T follicular helper cell (primary cell): ENCODE measurements at places on chromosomes 7 and 10.

- no peak for DNase-seq
Measured at GRCh38 chr10:17731331-17732020, 20.5 kb upstream of the TMEM236 start.

GRCh38 chr7:70082099-70082611, 483.9 kb downstream of the AUTS2 start:
- no peak for DNase-seq

- DNase-seq, result no peak
Measured at GRCh38 chr10:70315815-70316214, 32.0 kb upstream of the NPFFR1 start.

GRCh38 chr10:78528749-78529204, 495.1 kb downstream of the RPS24 start:
- no peak for DNase-seq

- DNase-seq, result no peak
Measured at GRCh38 chr7:116518961-116519360, 5.9 kb upstream of the CAV1 start.

GRCh38 chr10:767794-768193, 78.3 kb upstream of the DIP2C start:
- no peak for DNase-seq

DNA sequence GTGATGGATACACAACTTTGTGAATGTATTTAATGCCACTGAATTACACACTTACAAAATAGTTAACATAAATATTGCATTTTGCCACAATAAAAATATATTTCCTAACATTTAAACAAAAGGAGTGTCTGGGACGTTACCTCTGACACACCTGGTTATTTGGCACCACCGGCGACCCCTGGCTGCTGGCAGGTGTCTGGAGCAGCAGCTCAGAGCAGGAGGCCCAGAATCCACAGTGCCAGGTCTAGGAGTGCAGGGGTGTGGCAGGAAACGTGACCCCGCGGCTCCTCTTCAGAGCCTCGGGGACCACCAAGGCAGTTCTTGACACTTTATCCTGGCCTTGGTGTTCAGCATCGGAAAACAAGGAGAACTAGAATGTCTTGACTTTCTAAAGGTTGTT, 46.3 kb downstream of the MGMT start:
- no peak for DNase-seq

GRCh38 chr7:93828260-93828659, 62.3 kb downstream of the TFPI2 start:
- no peak for DNase-seq

DNA sequence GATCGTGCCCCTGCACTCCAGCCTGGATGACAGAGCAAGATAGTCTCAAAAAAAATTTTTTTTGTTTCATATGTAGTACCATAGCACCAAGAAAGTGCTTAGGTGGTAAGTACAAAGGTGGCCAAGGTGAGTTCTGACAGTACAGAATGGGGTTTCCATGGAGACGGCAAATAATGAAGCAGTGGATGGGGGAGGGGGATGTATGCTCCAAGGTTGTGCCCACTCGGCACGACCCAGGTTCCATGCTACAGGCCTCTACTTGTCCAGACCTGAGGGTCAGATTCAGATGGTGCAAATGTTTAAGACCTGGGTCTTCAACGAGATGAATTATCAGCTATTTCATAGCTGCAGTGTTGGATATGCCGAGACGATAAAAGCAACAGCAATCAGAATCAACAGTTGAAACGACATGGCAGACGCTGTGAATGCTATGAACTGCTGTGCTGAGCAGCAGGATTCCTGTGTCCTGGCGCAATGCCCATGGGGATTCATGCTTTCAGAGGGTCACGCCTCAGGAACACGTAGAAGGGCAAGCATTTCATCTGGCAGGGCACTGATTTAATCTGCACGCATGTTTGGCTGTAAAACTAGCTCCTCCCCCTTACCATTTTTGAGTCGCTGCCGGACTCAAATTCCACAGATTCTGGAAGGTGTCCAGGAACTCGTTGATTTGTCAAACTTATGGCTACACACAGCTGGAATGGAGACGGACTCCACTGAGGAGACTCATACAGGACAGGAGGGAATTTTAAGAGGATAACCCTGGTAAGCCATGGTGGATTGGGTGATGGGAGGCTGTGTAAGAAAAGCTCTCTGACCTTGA, 256.5 kb downstream of the FRMD4A start:
- no peak for DNase-seq

DNA sequence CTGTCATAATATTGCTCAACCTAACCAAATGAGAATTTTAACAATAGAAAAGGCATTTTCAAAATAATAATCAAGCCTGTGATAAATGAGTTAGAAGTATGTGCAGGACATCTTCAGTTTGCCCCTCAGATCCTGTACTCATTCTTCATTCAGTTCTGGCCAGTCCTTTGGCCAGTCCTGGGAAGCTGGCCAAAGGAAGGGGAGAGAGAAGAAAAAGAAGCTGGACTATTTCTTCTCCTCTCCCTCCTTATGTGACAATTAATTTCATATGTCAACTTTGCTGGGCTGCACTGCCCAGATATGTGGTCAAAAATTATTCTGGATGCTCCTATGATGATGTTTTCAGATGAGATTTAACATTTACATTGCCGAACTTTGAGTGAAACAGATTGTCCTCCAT, 31.6 kb upstream of the ITGB8 start:
- DNase-seq, result no peak

DNA sequence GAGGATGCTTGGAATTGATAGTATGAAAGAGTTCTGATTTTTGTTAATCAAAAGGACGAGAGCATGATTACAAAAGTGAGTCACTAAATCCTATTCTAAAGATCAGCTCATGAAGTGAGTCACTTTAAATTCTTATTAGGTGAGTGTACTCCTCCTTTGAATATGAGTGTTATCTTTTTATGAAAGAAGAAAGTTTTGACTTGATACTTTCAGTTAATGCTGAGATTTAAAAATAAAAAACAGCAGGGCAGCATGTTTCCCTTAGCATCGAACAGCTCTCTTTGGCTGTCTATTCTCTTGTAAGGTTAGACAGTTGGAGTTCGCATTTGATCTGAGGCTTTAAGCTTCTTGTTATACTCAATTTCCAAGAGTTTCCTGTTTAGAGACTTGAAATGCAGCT, 222.0 kb downstream of the TWIST1 start:
- no peak for DNase-seq

DNA sequence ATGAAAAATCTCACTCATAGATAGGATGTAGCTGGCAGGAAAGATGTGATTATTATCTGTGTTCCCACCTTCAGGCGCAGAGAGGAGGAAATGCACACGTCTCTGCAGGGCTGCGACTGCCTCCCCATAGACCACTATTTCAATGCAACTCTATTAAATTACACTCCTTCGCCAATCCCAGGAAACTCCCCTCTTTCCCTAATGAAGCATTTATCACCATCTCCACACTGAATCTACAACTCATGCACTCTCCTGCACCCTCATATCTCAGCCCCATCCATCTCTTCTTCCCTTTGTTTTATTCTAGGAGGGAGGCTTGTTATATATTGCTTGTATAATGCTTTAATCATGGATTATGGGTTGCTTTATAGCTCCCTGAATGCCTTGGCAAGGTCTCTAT, 101.8 kb upstream of the RELN start:
- DNase-seq, result no peak

GRCh38 chr10:102552533-102552932, 48.8 kb downstream of the SUFU start:
- no peak for DNase-seq

- DNase-seq, result no peak
Measured at GRCh38 chr7:130650611-130651120, 17.9 kb downstream of the COPG2 start.

GRCh38 chr7:158129037-158130022, 458.3 kb downstream of the PTPRN2 start:
- no peak for DNase-seq

GRCh38 chr10:113689057-113689456, 9.3 kb downstream of the CASP7 start:
- DNase-seq, result no peak

- DNase-seq, result no peak
Measured at GRCh38 chr7:80721883-80722615, 83.6 kb downstream of the CD36 start.

DNA sequence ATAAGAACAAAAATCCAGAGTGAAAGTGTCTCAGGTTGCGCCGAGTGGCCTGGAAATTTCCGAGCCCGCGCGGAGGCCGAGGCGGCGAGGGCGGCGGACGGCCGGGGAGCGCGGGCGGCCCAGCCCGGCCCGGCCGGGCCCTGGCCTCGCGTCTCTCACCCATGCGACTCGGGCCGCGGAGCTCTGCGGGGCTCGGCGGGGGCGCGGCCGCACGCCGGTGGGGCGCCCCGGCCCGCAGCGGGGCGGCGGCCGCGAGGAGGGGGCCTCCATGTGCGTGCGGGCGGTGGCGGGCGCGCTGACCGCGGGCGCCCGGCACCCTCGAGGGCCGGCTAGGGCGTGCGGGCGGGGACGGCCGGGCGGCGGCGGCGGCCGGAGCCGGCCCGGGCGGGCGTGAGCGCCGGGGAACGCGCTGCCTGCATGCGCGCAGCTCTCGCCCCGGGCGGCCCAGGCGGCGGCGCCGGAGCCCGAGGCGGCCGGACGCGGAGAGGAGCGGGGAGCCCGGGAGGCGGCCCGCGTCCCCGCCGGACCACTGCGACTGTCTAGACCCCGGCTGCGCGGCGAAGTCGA, 302 bp upstream of the EN2 start:
- DNase-seq, result no peak

- no peak for DNase-seq
Measured at GRCh38 chr10:124521429-124521871, 59.8 kb downstream of the LHPP start.

GRCh38 chr7:99128076-99128950, 15.6 kb downstream of the SMURF1 start:
- DNase-seq, result no peak
